ENCODE measurements at places on chromosomes 6 and 20.

GRCh38 chr20:38291966-38292365, 12.0 kb upstream of the BPI start:
- no peak for DNase-seq

DNA sequence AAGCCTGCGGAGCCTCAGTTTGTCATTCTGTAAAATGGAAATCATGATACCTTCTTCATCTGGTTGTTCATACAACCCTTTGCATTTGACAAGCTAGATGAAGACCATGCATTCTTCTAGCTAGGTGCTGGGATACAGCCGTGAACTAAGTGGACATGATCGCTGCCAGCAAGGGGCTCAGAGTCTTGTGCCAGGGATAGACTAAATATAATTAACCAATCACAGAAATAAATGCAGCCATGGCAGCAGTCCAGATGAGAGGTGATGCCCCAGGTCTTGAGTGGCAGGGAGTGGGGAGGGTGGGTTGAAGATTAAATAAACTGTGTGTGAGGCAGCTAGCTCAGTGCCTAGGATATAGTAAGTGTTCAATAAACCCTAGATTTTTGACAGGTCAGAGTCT, 19.3 kb downstream of the JPH2 start:
- DNase-seq, result no peak

DNA sequence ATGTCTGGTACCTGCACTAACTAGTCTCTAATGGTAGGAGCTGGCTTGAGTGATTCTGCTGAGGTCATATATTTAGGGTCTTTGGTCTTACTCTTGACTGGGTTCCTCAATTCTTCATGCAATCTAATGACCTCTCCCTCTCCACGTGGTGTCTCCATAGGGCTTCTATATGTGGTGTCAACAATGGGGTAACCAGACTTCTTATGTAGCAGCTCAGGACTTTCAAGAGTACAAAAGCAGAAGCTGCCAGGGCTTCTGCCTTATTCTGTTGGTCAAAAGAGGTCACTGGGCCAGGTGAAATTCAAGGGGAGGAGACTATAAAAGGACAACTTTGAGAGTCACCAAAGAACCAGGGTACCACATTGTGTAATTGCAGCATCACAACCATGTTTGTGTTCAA, 54.3 kb downstream of the NUS1 start:
- no peak for DNase-seq

- DNase-seq, result no peak
Observed at GRCh38 chr6:168778201-168778600, 337.2 kb downstream of the SMOC2 start.

DNA sequence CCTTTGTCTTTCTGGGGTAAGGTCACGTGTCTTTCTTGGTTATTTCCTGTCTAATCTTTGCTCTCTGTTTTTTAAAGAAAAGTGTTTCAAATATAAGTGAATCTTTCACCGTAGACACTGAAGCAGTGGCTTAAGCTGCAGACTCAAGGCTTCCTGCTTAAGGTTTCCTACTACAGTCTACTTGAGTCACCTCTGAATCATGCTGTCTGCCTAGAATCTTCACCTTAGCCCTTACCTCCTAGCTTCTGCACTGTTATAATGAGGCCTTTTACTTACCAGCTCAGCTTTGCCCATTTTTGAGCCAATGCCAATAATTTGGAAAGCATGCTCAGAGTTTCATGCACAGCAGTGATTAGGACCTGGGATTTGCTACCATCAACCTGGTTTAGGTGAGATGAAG, 30.6 kb downstream of the ADGRF4 start:
- DNase-seq, result peak; percentile 88

DNA sequence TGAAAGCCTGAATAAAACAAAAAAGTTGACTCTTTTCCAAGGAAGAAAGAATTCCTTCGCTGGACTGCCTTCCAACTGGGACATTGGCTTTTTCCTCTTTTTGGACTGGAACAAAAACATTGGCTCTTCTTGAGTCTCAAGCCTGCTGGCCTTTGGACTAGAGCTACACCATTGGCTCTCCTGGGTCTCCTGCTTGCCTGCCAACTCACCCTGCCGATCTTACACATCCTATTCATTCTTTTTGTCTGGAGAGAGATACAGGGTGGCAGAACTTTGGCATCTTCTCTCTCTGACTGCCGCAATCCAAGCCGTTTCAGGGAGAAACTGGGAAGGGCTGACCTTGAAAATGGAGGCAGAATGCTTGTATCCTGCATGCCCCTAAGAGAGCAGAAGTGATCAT, 20.2 kb downstream of the DDO start:
- no peak for DNase-seq

DNA sequence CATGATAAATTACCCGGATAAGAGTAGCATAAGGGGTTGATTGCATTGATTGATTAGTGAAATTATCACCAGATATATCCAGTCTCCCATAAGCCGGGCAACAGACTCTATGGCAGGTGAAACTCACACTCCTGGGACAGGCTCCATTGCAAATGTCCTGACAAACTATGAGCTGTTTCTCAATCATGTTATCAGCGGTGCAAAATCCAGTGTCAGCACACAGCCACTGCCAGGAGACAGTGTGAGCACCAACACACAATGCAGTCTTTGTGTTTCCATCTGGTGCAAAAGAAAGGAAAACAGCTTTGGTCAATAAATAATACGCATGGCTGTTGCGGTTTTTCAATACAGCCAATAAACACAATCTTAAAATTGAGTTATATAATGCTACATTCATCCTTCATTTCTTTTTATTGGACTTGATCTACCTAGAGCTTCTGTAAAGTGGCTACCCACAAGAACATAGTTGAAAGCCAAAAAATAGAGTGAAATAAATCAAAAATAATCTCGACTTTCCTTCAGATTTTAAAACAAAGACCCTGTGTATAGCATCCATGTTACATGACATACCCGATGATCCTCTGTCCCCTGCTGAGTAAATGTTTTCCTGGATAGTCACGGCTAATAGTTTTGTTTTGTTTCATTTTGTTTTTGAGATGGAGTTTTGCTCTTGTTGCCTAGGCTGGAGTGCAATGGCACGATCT, 64.3 kb upstream of the AFDN start:
- DNase-seq, result no peak

DNA sequence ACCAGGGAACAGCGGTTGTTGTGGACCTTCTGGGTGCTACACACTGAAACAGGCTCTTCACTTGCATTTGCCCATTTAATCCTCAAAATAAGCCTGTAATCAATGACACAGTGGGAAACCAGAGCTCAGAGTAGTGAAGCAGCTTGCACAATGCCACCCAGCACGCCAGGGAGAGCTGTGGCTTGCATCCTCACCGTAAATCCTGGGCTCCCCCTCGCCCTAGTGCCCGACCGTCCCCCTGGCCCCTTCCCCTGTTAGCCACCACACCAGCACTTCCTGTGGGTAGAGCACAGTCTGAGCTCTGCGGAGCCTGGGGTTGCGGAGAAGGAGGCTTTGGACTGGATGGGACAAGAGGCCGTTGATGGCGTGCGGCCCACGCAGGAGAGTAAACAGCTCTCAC, 14.5 kb downstream of the VSTM2L start:
- DNase-seq, result no peak

- DNase-seq, result peak; percentile 61
Observed at GRCh38 chr6:141488488-141488887, 644.2 kb upstream of the GJE1 start.

DNA sequence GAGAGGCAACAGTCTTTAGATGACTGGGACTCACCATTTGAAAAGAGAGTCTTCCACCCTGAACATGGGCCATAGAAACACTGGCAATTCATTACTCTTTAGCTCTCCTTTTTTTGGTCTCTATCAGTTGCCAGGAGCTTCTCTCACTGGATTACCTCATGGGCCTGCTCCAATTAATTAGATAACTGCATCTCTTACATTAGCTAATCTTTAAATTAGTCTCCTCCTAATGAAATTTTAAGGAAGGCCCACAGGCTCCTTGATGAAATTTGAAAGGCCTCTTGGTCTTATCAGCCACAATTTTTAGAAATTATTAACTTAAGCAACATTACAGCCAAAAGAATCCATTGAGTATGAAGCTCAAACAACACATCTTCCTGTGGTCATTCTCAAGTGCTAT, 184.4 kb downstream of the UNC5CL start:
- DNase-seq, result no peak

DNA sequence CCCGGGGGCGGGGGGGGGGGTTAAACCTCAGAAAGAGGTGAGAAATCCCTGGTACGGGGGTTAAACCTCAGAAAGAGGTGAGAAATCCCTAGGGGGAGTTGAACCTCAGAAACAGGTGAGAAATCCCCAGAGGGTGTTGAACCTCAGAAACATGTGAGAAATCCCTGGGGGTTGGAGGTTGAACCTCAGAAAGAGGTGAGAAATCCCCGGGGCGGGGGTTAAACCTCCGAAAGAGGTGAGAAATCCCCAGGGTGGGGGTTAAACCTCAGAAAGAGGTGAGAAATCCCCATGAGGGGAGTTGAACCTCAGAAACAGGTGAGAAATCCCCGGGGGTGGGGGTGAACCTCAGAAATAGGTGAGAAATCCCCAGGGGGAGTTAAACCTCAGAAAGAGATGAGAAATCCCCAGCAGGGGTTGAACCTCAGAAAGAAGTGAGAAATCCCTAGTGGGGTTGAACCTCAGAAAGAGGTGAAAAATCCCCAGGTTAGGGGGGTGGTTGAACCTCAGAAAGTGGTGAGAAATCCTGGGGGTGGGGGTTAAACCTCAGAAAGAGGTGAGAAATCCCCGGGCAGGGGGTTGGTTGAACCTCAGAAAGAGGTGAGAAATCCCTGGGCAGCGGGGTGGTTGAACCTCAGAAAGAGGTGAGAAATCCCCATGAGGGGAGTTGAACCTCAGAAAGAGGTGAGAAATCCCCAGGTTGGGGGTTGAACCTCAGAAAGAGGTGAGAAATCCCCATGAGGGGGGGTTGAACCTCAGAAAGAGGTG, 87.4 kb downstream of the PLG start:
- DNase-seq, result no peak

GRCh38 chr6:138287144-138287955, 69.1 kb upstream of the PBOV1 start:
- peak; percentile 31 for DNase-seq

- peak; percentile 88 for DNase-seq
Observed at GRCh38 chr20:51531141-51531710, 11.3 kb downstream of the NFATC2 start.

- DNase-seq, result no peak
Observed at GRCh38 chr6:108795122-108795521, 53.1 kb upstream of the ARMC2 start.

GRCh38 chr20:419556-420165, 11.6 kb downstream of the RBCK1 start:
- DNase-seq, result no peak

- DNase-seq, result no peak
Observed at GRCh38 chr6:14730654-14731053, 515.2 kb upstream of the JARID2 start.

- DNase-seq, result no peak
Observed at GRCh38 chr20:49808753-49809152, 3.9 kb upstream of the SLC9A8 start.

- no peak for DNase-seq
Observed at GRCh38 chr6:139306291-139306981, 14.6 kb upstream of the TXLNB start.

DNA sequence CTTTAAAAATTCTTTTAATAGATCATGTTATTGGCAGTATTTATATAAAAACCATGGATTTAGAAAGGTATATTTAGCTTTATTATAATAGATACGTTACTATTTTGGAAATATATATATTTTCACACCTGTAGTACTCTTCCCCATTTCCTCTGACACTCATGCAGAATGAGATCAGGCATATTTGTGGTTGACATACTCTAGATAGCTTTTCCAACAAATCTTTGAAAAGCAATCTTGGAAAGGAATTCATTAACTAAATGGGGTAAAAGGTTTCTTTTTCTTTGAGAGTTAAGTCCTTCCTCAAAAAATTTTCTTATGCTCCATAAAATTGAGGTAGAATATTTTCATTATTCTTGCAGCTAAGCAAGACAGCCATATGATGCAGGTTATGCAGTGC, 14.5 kb downstream of the ASF1A start:
- DNase-seq, result peak; percentile 9

GRCh38 chr20:34426026-34426425, 63.0 kb downstream of the ITCH start:
- no peak for DNase-seq

GRCh38 chr6:136774228-136775041, 17.8 kb downstream of the MAP3K5 start:
- peak; percentile 41 for DNase-seq

DNA sequence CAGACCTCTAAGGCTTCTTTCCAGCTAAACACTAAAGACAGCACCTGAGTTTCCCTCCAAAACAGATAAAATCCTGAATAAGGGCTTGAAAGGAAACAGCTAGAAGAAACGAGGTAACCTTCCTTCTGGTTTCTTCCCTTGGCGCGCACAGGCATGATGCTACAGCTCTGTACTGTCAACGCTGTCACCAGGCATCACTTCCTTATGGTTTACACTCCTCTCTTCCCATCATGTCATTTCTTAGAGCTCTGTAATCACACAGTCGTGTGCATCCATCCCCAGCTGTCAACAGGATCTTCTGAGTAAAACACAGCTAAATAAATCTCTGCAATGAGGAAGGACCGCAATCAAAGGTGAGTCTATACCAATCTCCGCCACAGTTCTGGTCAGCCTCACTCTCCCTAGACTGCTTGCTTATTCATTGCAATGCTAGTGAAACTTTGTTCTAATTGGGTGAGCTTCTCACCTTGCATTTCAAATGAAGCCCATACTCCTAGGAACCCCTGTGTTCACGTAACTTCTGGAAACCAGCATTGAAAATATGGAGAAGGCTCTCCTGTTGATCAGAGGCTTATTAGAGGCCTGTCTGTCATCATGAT, 162.6 kb upstream of the DTNBP1 start:
- DNase-seq, result no peak

GRCh38 chr6:145214570-145214969, 520.8 kb downstream of the EPM2A start:
- peak; percentile 64 for DNase-seq

- DNase-seq, result no peak
Observed at GRCh38 chr6:127019828-127020227, 98.6 kb upstream of the RSPO3 start.

DNA sequence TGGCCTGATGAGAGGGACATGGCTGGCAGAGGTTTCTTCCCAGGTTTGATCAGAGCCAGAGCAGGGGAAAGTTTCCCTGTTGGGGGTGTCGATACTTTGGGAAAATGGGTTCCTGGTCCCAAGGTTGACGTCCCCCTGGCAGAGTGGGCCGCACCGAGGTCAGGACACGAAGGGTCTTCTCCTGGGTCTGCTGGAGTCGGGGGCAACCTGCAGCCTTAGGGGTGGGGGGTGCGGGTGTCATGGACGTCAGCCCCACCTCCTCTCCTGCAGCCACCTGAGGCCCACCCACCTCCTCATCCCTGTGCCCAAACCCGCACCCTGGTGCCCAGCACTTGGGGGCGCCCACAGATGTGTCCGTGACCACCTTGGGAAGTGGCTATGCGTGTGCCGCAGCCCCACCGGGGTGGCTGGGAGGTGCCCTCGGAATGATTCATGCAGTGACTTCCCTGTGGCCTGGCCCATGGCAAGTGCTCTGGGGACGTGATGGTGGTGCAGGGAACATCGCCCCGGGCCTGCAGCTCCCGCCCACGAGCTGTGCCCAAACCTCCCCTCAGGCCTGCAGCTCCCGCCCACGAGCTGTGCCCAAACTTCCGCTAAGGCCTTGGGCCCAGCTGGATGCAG, 64.9 kb downstream of the YTHDF1 start:
- DNase-seq, result no peak

GRCh38 chr6:163641706-163642105, 227.2 kb downstream of the QKI start:
- no peak for DNase-seq

- peak; percentile 90 for DNase-seq
Observed at GRCh38 chr6:17877196-17877894, 110.1 kb downstream of the KIF13A start.

Data from M059J (cell line).